Stimulated activated CD4-positive, alpha-beta T cell treated with anti-CD3 and anti-CD28 coated beads, Interleukin-15, amount 100 ng/mL, for 1 hour (primary cell): ENCODE measurements at places on chromosomes 5 and 9.
A peak's percentile ranks its signal among the peaks of the same experiment; 100 is the strongest.

DNA sequence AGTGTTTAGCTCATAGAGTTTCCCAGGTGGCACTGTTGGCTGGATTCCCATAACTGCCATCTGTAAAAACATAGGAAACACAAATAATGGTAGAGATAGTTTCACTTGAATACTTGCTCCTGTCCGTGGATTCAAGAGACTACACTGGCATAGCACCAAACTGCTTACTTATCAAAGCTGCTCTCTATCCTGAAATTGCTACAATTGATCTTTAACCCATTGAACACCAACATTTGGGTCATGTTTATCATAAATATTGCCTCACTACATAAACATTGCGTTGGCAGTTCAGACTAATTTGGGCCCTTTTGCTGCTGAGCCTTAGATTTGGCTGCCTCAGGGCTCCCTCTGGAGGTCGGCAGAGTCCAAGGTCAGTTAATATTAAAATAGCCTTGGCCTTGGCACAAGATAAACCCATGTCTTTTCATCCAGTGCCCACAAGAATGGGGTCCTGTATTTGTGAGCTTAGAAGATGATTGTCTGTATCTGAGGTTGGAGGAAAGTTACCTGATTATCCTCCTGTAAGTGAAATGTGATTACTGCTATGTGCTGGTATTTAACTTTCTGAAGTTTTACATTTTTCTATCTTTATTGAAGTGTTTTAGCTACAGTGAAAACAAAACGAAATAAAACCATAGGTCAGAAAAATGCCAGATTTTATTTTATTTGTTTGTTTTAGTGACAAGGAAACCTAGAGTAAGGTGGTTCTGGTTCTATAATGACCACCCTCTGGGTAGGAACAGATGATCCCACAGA, 4.0 kb upstream of the RANBP3L start:
- DNase-seq: no peak

GRCh38 chr5:143760131-143760505, 51.8 kb upstream of the HMHB1 start:
- DNase-seq: no peak

- no peak for DNase-seq
These were observed 14.3 kb upstream of the RANBP6 start for GRCh38 chr9:6029604-6030274.

- no peak for DNase-seq
These were observed 892.9 kb downstream of the NR2F1-AS1 start for GRCh38 chr5:92687821-92688722.

- DNase-seq: no peak
These were observed 28.8 kb upstream of the TNFAIP8 start for GRCh38 chr5:119327018-119327417.

DNA sequence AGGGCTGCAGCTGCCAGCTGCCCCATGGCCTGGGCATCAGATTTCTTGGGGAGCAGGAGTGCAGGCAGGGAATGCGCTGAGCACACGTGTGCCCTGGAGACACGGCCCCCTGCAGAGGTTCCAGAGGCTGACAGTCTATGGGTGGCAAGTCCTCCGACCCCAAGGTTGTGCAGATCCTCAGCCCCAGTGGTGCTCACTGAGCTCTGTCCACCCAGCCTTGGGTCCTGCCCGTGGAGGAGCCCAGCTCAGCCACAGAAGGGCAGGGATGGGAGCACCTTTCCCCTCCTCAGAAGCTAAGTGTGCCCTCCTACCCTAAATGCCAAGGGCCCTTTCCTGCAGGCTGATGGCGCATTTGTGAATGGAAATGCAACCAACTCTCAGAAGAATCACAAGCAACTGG, 341.0 kb downstream of the IRX2 start:
- no peak for DNase-seq

- no peak for DNase-seq
These were observed 93.8 kb downstream of the CSNK1G3 start for GRCh38 chr5:123605822-123606221.

- no peak for DNase-seq
These were observed 246.9 kb downstream of the MPDZ start for GRCh38 chr9:13032585-13032984.

DNA sequence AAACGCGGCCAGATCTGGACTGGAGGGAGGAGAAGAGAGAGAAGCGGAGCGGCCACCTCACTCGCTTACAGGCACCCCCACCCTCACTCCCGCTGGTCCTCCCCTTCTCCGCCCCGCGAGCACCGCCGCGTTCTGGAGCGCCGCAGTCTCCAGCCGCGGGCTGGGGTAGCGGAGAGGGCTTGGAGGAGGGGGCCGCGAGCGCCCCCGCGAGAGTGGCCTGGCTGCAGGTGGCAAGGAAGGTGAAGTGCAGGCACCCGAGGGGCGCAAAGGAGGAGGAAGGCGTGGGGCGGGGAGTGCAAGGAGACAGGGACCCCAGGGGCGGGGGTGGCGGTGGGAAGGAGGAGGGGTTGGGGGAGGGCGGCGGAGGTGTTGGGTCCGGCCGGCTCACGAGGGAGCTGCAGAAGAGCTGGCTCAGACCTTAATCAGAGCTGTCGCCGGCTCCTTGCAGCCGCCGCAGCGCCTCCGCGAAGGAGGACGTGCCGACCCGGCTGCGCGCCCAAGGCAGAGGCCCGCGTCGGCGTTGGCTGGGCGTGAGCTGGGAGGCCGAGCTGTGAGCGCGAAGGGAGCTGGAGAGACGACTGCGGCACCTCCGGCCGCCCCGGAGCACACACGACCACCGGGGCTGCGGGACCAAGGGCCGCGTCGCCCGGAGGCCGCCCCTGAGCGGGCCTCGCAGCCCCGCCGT, at the start of gene DMRT3:
DMRT3 (plus strand) TSS at position 398 of the 685 bp plus-strand sequence. CDS start 347 bp downstream, outside the sequence.
- no peak for DNase-seq

DNA sequence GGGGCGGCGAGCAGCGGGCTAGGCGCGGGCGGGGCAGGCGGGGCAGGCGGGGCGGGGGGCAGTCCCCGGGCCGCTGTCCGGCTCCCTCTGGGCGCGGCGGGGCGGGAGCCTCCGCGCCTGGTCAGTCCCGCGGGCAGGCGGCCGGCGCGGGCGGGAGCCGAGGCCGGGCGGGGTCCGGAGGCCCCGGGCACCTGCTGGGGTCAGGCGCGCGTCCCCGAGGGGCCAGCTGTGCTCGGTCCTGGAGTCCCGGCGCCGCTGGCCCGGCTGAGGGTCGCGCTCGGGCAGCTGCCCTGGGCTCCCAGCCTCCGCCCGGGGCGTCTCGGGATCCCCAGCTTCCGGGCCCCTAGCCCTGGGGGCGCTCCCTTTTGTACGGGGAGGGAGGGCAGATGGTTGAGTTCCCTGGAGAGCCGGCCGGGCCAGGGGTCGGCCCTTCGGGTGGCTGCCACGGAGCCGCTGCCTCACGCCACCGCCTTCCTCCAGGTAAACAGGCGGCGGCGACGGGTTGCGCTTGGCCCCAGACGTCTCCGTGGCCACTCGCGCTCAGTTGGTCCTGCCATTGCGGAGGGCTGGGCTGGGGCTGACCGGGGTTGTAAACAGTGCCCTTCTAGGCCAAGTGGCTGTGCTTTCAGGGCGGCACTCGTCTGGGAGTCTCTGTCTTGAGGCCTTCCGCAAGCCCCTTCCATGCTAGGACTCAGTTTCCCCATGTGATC, 473 bp downstream of the ZBTB34 start:
- no peak for DNase-seq

- DNase-seq: no peak
These were observed 29.2 kb upstream of the SYK start for GRCh38 chr9:90772386-90772785.

- DNase-seq: peak; percentile 86
These were observed at the start of the genes COQ4 and TRUB2 for GRCh38 chr9:128322404-128323211. Gene COQ4, plus strand, starts transcription at chr9:128322839. Its CDS starts 20 bp downstream, at chr9:128322859. Gene TRUB2, minus strand, starts transcription at chr9:128322447. Its CDS starts 39 bp downstream, at chr9:128322408.

DNA sequence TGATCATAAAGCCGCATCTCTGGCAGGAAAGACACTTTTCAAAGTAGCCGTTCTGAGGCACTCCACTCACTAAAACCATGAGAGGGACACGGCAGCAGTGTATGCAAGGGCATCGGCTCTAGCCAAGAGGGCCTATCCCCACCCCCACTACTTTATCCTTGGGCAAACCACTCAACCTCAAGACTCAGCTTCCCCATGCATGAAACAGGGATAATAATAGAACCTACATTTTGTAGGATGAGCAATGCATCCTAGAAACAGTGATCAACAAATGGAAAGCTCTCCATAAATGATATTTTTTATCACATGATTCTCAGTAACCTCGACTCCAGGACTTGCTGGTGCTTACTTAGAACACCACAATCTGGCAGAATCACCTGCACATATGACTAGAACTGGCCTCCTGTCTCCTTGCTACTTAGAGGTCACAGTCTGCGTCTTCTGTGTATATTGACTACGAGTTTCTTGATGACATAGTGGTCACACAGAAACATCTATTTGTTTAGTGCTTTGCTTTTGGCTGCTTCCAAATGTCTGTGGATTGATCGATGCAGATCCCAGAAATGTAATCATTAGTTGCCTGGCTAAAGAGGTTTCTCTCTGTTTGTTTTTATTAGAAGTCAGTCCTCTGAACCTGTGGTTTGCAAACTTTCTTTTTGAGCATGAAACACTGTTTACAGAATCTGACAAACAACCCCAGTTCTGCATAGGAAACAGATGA, 102.1 kb downstream of the LHFPL2 start:
- DNase-seq: no peak

GRCh38 chr9:100731557-100731956, 153.7 kb downstream of the CAVIN4 start:
- no peak for DNase-seq

- no peak for DNase-seq
These were observed 78.4 kb downstream of the SEMA5A start for GRCh38 chr5:9467199-9468059.

GRCh38 chr5:38807570-38808483, 38.0 kb upstream of the OSMR start:
- DNase-seq: no peak

GRCh38 chr5:175246889-175247520, 197.0 kb downstream of the DRD1 start:
- DNase-seq: no peak

DNA sequence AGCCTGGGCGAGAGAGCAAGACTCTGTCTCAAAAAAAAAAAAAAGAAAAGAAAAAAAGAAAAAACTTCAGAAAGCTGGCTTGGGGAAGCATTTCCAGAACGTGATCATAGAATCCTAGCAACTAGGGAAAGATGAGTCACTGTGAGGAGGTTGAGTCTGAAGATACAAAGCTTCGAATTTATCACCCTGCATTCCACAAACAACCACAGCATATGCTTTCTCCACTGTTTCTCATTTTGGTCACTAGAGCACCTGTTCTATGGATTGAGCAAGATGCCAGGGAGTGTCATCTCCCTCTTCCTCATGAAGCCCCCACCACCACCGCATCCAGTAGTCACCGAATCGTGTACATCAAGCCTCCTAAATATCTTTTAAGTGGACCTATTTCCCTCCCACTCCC, 37.9 kb downstream of the SEMA5A start:
- DNase-seq: no peak

GRCh38 chr5:38622723-38623129, 66.3 kb upstream of the LIFR start:
- DNase-seq: no peak

DNA sequence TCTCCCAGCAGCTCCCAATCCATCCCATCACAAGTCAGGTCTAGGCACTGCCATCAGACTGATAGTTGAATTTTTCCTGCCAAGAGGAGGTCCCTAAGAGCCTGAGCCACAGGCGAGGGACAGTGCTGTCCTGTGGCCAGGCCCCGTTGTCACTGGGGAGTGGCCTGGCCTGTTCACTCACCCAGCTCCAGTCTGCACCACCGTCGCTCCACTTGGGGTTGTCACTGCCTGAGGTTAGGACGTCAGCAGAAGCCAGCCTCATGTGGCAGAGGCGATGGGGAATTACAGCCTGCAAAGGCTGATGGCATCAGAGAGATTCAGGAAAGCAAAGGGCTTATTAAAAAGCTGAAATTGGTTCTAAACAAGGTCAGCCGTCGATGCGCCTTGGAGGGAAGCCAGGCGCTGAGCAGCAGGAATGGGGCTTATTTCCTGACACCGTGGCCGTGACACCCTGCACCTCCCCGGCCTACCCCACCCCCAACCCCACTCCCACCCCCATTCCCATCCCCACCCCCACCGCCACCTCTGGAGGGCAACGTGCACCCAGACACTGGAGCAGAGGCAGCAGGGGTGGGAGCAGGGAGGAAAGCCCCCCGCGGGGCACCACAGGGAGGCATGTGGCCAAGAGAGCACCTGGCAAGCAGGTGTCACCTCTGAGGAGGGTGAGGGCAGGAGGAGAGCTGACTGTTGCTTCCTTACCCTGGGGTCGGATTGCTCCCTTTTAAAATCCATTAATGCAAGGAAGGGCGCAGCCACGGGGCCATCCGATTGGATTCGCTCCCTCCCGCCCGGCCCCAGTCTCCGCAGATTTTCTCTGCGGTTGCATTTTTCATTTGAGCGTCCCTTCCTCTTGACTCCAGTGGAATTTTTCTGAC, 3.1 kb upstream of the DBH start:
- DNase-seq: no peak

GRCh38 chr9:91207729-91208418, 153.8 kb downstream of the AUH start:
- no peak for DNase-seq

DNA sequence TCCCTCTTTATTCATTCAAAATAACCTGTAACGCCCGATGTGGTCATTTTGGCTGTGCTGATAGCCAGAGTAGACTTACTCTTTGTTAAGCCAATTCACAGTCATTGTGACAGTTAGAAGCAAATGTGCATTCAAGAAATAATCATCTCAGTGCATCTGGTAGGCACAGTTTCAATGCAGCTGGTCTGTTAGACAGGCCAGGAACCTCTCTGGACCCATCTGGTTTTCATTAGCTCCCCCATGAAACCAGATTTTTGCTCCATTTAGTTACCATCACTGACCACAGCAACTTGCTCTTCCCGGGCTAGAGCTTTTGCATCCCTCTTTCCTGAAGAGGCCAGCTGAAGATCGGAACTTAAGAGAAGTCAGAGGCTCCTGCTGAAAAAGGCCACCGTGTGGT, 284.2 kb downstream of the NSG2 start:
- DNase-seq: no peak

GRCh38 chr5:3599226-3600105, 3.8 kb downstream of the IRX1 start:
- DNase-seq: no peak

- no peak for DNase-seq
These were observed 37.7 kb upstream of the PAPPA start for GRCh38 chr9:116115761-116116353.

- DNase-seq: no peak
These were observed 159.4 kb upstream of the FST start for GRCh38 chr5:53321073-53321472.

- DNase-seq: no peak
These were observed 18.9 kb upstream of the FAM174A start for GRCh38 chr5:100516285-100516684.

GRCh38 chr9:34685591-34685990, 5.5 kb downstream of the CCL19 start:
- DNase-seq: no peak

- DNase-seq: no peak
These were observed 83.5 kb upstream of the HSPA9 start for GRCh38 chr5:138658676-138659075.

GRCh38 chr5:78591138-78591612, 57.4 kb downstream of the LHFPL2 start:
- DNase-seq: no peak

- DNase-seq: no peak
These were observed at the start of gene ADGRD2 for GRCh38 chr9:124450241-124450924. Gene ADGRD2, plus strand, starts transcription at chr9:124450451. Its CDS starts 1,216 bp downstream, at chr9:124451667.
